Pons (tissue), 1 donor: ENCODE measurements at places on chromosomes 12 and 14.

GRCh38 chr14:102183886-102184285 lies 44.2 kb downstream of the WDR20 start:
- DNase-seq: no peak

GRCh38 chr14:96940009-96940408 lies 142.8 kb downstream of the VRK1 start:
- no peak for DNase-seq

- DNase-seq: no peak
Observed at GRCh38 chr12:106387848-106388377, 30.4 kb downstream of the POLR3B start.

- DNase-seq: no peak
Observed at GRCh38 chr14:35247777-35248475, 44.3 kb upstream of the PSMA6 start.

GRCh38 chr12:6883252-6883651 lies 10.1 kb upstream of the SPSB2 start:
- no peak for DNase-seq

- DNase-seq: no peak
Observed at GRCh38 chr12:127295630-127296029, 971.3 kb upstream of the TMEM132C start.

- DNase-seq: no peak
Observed at GRCh38 chr12:18103624-18104023, 13.6 kb upstream of the RERGL start.
